ENCODE measurements at places on chromosomes 16 and 17.

GRCh38 chr17:4177806-4178205, 34.8 kb downstream of the CYB5D2 start:
- DNase-seq: no peak

- DNase-seq: no peak
Measured at GRCh38 chr16:85844786-85845185, 45.3 kb downstream of the COX4I1 start.

- peak; percentile 64 for DNase-seq
Measured at GRCh38 chr16:3074860-3075522, 9.6 kb downstream of the IL32 start.

DNA sequence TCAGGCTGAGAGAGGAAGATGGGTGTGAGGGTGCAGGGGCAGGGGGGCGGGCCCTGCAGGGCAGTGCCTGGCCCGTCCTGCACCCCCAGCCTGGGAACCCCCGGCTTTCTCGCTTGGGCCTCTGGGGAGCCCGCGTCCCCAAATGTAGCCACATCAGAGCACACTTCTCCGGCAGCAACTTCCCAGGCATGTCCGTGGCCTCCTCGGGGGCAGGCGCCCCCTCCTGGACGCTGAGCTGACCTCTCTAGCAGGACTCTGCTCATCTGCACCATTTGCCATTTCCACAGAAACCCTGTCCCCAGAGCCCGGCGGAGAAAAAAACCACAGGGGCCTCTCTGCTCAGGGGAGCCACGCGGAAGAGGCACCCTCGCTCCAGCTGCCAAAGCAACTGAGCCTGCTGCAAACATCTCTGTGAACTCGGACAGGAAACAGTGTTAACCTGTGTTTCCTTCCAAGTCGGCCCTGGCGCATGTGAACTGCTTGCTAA, 63.4 kb downstream of the KLHDC4 start:
- peak; percentile 57 for DNase-seq

- no peak for DNase-seq
Measured at GRCh38 chr16:51180719-51181502, 29.8 kb upstream of the SALL1 start.

DNA sequence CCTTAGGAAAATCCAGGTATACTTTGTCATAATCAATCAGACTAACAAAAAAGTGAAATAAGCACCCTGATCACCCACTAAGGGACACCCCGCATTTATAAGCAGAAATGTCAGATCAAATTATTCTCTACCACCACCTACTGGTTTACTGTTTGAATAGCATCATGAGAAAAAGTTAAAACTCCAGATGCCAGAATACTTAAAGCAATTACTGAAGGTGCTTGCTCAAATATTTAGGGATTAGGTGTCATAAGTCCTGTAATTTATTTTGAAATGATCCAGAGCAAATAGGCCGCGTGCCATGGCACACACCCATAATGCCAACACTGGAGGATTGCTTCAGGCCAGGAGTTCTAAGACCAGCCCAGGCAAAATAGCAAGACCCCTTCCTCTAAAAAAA, 2.3 kb downstream of the TOP2A start:
- no peak for DNase-seq

DNA sequence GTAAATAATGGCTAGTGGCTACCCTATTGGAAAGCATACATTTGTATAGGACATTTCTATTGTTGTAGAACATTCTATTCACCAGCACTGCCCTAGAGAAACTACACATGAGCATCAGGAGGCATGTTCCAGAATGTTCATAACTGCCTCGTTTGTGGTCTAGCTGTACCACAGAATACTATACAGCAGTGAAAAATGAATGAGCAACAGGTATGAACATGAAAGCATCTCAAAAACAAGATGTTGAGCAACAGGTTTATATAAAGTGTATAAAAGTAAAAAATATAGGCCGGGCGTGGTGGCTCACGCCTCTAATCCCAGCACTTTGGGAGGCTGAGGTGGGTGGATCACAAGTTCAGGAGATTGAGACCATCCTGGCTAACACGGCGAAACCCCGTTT, 91.7 kb downstream of the BMERB1 start:
- no peak for DNase-seq

- DNase-seq: peak; percentile 64
Measured at GRCh38 chr16:1188432-1189189, 35.7 kb downstream of the CACNA1H start.

- DNase-seq: no peak
Measured at GRCh38 chr16:28549301-28549899, 4.3 kb upstream of the SGF29 start.

GRCh38 chr16:6667393-6667792, 665.3 kb upstream of the RBFOX1 start:
- DNase-seq: no peak

GRCh38 chr17:27564463-27564862, 66.5 kb upstream of the LGALS9 start:
- no peak for DNase-seq

DNA sequence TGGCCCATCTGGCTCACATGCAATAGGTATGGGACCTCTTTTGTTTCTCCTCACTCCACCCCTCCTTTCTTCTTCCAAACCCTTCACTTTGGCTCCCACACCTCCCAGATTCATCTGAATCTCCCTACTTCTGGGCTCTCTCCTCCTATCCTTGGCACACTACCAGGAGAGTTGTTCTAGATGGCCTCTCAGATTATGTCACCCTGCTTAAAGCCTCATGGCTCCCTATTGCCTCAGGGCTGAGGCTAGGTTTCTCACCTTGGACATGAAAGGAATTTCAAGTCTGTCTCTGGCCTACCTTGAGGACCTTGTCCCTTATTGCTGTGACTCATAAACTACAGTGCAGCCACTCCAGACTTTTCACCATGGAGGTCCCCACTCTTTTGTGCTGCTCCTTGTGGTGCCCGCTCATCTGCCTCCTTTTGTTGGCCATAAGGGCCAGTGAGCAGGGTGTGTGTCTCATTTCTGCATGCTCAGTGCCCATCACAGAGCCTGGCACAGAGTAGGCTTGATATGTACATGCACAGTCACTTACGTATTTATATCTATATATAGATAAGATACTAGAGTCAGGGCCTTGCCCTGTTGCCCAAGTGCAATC, 1.0 kb upstream of the MFAP4 start:
- DNase-seq: no peak

DNA sequence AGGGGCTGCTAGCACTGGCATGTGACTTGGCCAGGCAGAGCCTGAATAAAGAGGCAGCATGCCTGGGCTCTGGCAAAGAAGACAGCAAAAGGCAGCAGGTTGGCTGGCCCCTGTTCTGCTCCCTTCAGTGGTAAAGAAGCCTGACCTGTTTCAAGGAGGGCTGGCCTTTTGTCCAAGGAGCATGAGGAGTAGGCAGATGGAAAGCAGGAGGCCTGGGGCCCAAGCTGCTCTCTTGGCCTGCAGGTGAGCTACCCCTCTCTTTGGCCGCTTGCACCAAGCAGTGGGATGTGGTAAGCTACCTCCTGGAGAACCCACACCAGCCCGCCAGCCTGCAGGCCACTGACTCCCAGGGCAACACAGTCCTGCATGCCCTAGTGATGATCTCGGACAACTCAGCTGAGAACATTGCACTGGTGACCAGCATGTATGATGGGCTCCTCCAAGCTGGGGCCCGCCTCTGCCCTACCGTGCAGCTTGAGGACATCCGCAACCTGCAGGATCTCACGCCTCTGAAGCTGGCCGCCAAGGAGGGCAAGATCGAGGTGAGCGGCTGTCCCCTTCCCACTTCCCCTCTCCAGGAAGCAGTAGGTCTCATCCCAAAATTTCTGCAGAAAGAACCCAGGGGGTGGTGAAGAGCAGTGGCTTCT, 8.0 kb downstream of the TRPV2 start:
- no peak for DNase-seq

- DNase-seq: no peak
Measured at GRCh38 chr16:78889346-78889745, 711.2 kb downstream of the MAF start.

DNA sequence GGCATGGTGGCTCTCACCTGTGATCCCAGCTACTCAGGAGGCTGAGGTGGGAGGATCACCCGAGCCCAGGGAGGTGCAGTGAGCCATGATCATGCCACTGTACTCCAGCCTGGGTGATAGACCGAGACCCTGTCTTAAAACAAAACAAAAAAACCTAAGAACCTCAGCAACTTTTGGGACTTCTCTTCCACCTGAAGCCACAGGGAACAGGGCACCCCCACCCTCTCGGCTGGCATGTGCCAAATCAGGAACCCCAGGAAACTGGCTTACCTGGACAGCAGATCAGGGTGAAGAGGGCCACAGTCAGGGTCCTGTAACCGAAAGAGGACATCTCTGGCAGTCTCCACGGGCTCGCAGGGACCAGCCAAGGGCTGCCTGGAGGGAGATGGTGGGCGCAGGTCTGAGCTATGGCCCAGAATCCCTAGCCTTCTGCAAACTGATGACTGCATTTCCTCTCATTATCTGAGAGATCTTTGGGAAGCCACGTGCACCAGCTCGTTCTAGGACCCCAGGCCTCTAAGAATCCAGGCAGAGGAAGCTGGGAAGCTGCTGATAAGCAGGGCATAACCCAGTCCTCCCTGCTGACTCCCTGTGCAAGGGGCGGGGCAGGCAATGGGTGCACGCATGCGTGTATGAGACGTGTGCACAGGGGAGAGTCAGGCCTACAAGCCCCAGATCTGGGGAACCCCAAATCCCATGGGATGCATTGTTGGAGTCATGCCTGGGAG, 8.4 kb downstream of the PRR29 start:
- DNase-seq: peak; percentile 84

DNA sequence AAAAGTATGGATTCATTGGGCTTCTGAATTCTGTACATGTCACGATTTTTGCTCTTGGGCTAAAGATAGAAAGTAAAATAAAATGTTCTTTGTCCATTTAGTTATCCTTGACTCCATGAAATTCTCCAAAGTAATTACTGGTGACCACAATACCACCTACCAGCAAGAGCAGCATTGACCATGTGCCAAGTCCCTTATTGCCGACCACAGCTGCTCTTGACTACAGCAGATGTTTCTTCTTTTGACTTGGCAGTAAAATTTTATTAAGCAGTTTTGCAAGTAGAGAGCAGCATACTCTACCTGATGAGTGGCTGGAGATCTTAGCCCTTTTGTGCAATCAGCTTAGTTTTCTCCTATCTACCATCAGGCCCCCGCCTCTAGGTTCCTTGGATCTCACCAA, 152.2 kb upstream of the TBX2 start:
- DNase-seq: no peak

- no peak for DNase-seq
Measured at GRCh38 chr17:41340934-41341861, 9.4 kb downstream of the KRT33A start.

DNA sequence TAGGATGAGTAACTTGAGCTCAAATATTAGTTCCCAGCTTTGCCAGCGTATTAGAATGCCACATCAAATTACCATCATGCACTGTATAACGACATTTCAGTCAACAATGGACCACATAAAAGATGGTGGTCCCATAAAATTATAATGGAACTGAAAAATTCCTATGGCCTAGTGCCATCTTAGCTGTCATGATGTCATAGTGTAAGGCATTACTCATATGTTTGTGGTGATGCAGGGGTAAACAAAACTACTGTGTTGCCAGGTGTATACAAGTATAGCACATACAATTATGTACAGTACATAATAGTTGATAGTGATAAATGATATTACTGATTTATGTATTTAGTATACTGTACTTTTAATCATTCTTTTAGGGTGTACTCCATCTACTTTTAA, 54.4 kb upstream of the NETO2 start:
- DNase-seq: no peak

DNA sequence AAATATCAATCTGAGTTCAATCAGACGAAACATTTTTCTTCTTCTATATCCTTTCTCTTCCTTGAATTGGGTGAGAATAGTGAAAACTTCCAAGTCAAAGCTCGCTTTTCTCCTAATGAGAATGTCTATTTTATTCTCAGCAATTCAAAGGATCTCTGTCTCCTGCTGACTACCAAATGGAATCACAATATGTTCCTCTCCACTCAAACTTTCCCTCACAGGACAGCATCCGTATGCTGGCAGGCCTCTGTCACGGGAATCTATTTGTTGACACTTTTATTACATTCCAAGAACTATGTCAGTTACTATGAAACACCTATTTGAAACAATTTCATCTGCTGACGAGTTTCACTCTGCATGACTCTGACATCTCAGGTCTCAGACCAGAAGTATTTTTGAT, 1196.6 kb downstream of the CDH11 start:
- DNase-seq: no peak

GRCh38 chr17:43033948-43034881, 9.2 kb downstream of the RND2 start:
- DNase-seq: no peak

GRCh38 chr16:47492428-47493377, 31.6 kb downstream of the PHKB start:
- DNase-seq: peak; percentile 86

GRCh38 chr16:15686287-15686686, 36.2 kb downstream of the NDE1 start:
- no peak for DNase-seq

DNA sequence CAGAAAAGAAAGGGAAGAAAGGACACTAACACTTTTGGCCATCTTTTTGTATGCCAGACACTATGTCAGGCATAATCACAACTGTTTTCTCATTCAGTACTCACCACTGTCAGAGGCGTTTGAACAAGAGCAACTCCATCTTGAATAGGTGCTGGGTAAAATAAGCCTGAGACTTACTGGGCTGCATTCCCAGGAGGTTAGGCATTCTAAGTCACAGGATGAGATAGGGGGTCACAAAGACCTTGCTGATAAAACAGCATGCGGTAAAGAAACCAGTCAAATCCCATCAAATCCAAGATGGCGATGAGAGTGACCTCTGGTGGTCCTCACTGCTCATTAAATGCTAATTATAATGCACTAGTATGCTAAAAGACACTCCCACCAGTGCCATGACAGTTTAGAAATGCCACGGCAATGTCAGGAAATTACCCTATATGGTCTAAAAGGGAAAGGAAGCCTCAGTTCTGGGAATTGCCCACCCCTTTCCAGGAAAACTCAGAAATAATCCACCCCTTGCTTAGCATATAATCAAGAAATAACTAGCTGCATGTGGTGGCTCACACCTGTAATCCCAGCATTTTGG, 14.9 kb upstream of the LYRM9 start:
- no peak for DNase-seq

DNA sequence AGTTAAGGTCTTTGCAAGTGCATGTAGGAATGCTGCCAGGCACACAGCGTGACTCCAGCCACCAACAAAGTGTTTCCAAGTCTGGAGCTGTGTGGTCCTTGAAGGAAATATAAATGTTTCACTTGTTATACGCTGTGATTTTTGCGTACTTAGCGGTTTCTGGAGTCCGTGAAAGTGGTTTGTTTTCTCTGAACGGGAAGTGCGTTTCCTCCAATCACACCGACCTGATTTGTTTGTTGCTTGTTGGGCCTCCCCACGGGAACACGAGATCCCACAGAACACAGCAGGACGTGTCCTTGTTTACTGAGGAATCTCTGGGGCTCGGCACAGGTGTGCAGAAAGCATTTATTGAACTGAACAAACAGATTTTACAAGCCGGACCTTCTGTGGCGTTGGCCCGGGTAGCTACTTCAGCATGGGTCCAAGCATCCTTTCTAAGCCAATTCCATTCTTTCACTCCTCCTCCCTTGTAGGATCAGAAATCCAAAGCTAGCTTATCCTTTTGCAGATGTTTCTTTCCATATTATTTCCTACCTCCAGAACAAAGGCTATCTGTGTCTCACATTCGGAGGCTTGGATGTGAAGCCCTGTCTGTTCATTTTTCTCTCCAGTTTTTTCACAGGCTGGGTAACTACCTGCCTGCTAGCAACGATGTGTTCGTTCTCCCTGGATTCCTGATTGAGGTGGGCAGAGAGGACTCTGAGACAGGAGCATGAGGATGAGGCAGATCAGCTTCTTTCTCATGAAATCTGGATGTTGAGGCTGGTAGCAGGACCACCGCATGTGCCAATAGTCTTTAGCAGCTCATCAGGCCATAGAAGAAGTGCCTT, 44.6 kb downstream of the ABAT start:
- no peak for DNase-seq

Data from Right ventricle myocardium superior (tissue), 1 donor.